ENCODE measurements at places on chromosomes 2 and 18. TPM values are rescaled to one million over a fixed set of nuclear protein-coding genes. Genes with fewer than 3 reads are reported as not detected.

Gene RTTN
- 18.0 TPM for total RNA-seq

Gene MYO3B
- total RNA-seq = under 0.01 TPM

Gene PRSS56
- not detected for total RNA-seq

Gene BMP10
- total RNA-seq = not detected

Gene GRB14
- 0.89 TPM for total RNA-seq

Gene PIEZO2
- total RNA-seq = 0.12 TPM

Gene ZNF385B
- total RNA-seq = not detected

Gene TDRD15
- not detected for total RNA-seq

Gene CCBE1
- 21.2 TPM for total RNA-seq

Gene STEAP3
- 23.6 TPM for total RNA-seq

Gene DNAH7
- 1.4 TPM for total RNA-seq

Gene TCF7L1
- total RNA-seq = 2.3 TPM

Gene IER3IP1
- total RNA-seq = 25.2 TPM

Gene LRRC30
- not detected for total RNA-seq

Gene ANTXR1
- 25.6 TPM for total RNA-seq

Gene ANKRD53
- total RNA-seq = 0.50 TPM

Gene TMEM200C
- total RNA-seq = 0.12 TPM

Gene GALNT3
- 0.87 TPM for total RNA-seq

Gene MC5R
- not detected for total RNA-seq

Gene ICOS
- total RNA-seq = not detected

Gene RNF152
- 15.4 TPM for total RNA-seq

Gene CLIP4
- total RNA-seq = 110 TPM

Gene ZNF142
- total RNA-seq = 9.7 TPM

Gene CNTNAP5
- not detected for total RNA-seq

Gene GAL3ST2
- total RNA-seq = 0.44 TPM

Gene DUSP2
- 2.3 TPM for total RNA-seq

Gene STRADB
- 56.7 TPM for total RNA-seq

Gene MAPK4
- not detected for total RNA-seq

Gene POTEI
- total RNA-seq = not detected

Gene ZNF519
- 6.4 TPM for total RNA-seq

Gene IL36G
- not detected for total RNA-seq

Gene RNU2-63P
- not detected for total RNA-seq

Gene SERPINB8
- 37.2 TPM for total RNA-seq

Gene POTEC
- not detected for total RNA-seq

Gene ACKR3
- total RNA-seq = not detected

Gene PHOSPHO2
- 1.5 TPM for total RNA-seq

Gene MOGAT1
- total RNA-seq = not detected

Gene FKBP7
- total RNA-seq = 53.5 TPM

Gene CD226
- 0.50 TPM for total RNA-seq

All from uterine smooth muscle cell (primary cell).